ENCODE measurements at places on chromosomes 4 and X. TPM values are rescaled to one million over a fixed set of nuclear protein-coding genes. Genes with fewer than 3 reads are reported as not detected.

DNA sequence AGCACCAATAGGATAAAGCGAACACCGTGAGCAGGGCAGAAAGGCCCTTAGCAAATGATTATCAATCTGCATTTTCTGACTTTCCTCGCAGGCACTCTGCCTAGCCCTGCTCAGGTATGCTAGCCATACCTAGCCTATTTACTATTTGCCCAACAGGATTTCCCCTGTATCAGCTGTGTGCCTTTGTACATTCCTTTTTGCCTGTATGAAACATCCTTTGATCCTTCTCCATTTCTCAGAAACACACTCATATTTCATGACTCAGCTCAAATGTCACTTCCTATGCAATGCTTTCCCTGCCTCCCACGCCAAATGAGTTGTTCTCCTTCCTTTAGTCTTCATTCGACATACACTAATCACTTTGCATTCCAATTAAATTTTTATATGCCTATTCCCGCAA is 37.2 kb downstream of the PCDH7 start:
- no peak for DNase-seq

DNA sequence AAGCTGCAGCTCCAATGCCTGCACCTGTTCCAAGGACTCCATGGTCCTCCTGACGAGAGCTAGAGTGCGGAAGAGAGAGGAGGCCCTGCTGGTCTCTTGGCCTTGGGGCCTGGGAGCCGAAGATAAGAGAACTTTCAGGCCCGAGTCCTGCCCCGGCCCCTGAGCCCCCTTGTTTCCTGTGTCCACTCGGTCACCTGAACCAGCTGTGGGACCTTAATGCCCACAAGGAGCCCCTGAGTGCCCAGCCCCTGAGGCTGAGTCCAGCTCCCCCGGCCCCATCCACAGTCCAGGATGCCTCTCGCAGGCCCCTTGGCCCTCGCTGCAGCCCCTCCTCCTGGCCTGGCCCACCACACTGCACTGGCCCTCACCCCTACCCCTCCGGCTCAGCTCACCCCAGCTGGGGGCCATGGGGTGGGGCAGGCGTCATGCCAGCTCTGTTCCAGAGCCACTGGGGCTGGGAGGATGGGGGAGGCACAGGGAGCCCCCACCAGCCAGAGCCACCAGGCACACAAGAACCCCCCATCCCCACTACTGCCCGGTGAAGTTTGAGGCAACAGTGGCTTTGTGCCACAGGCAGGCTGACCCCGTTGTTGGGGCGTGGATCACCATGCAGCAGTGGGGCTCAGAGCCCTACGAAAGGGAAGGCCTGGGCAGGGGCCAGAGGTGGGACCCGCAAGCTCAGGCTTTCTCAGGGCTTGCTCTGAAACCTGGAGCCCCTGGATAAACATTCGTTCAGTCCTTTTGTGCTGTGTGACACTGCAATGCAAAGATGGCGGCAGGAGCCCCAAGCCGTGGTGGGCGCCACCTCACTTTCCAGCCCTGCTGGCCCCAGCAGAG is 14.1 kb downstream of the NAT8L start:
- DNase-seq, result no peak

DNA sequence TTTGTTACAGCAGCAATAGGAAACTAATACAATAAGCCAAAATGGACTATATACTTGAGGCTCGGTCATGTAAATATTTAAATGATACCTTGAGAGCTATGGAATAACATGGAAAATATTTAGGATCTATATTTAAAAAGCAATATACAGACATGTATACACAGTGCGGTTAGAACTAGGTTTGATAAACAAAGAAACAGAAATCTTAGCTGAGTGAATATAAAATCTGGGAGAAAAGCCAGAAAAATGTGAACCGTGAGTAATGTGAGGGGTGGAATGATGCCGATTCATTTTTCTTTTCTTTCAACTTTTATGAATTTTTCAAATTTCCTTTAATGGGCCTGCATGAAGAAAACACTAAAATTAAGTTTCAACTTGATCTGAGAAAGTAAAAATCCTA is 104.1 kb downstream of the ATXN3L start:
- no peak for DNase-seq

- DNase-seq, result no peak
These were observed 124.5 kb upstream of the CASK start for GRCh38 chrX:42047886-42048285.

DNA sequence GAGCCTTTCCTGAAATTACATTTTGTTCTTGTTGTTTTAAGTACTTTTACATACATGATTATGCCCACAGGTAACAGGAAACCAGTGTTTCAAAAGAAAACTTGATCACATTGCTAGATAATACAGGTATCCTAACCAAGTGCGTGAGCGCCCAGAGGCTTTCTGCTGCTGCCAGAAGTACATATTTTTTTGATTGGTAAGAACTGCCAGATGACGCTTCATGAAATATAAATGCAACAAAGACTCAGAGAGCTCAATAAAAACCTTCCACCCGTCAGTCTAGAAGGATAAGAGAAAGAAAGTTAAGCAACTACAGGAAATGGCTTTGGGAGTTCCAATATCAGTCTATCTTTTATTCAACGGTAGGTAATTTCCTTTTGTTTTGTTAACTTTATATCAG is at the start of gene EPGN:
TSS of gene EPGN (plus strand) at position 256 of the 400 bp plus-strand sequence. CDS start at position 320, 64 bp downstream.
- DNase-seq, result no peak

DNA sequence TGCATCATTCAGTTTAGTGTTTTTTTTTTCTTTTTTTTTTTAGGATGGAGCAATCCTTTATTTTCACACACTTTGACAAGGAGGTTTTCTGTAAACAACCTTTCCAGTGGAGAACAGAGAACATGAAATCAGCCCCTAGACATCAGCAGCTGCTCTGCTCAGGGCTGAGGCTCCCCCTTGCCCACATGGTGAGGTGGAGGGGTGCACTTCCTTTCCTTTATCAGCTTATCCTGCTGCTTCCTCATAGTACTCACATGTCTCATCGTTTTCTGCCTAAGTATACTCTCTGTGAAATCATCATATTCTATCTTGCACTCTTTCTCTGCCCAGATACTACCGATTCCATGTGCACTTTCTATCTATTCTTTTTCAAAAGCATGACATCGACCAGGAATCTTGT is 47.6 kb upstream of the PRSS12 start:
- no peak for DNase-seq

GRCh38 chr4:40718586-40718985 is 31.2 kb upstream of the NSUN7 start:
- DNase-seq, result no peak

GRCh38 chr4:128244379-128244778 is 43.2 kb downstream of the PGRMC2 start:
- no peak for DNase-seq

- no peak for DNase-seq
These were observed 176.8 kb downstream of the LARP7 start for GRCh38 chr4:112813790-112814189.

GRCh38 chr4:158302076-158302866 is 92.0 kb downstream of the TMEM144 start:
- no peak for DNase-seq

DNA sequence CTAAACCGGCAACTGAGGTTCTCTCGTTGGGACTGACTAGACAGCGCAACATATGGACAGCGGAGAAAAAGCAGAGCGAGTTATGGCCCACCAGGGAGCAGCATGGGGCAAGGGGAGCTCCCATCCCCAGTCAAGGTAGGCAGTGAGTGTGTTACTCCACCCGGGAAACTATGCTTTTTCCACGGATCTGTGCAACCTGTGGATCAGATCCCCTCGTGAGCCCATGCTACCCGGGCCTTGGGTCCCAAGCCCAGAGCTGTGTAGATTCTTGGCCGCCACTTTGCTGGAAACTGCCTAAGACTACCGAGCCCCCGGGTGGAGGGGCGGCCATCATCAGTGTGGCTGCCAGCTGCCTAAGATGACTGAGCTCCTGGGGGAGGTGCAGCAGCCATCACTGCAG is 140.9 kb downstream of the PAPSS1 start:
- no peak for DNase-seq

DNA sequence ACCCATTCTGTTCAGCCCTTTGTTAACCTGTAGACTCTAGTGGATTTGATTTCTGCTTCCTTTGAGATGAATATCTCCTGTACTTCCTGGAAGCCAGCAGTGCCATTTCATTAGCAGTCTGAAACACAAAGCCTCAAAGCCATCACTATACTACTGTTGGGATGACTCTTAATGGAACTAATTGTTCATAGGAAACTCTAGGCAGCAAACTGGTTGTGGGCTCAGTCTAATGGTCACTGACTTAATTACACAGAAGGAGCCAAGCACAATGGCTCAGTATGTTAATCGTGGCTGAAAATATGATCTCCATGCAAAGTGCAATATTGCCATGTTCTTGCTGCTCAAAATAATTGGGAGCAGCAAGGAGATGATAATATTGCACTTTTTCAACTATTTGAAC is 262.3 kb downstream of the ARHGAP24 start:
- DNase-seq, result no peak

DNA sequence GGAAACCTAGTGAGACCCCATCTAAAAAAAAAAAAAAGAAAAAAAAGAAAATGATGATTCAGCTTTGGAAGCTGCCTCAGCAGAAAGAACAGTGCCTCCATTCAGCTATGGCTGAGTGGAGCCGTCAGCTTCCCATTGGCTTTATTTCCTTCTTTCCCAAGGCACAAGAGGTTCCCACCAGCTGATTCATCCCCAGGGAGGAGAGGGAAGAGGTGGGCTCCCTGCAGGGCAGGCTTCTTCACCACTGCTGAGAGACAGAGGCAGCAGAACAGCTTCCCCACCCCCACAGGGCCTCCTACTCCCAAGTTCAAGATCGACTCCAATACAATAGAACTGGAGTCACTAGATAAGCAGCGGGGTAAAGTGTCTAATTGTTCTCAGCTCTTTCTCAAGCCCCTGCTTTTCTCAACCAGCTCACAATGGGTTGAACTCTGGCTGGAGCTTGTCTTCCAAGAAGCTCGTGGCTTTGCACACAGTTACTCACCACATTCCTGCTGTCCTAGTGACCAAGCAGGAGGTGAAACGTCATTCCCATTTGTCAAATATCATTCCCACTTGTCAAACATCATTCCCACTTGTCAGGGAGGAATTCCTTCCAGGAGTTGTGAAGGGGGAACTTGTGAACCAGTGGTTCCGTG is 47.8 kb downstream of the FHDC1 start:
- no peak for DNase-seq

GRCh38 chrX:73562458-73562857 is 539 bp upstream of the CHIC1 start:
- no peak for DNase-seq

GRCh38 chrX:154649503-154650220 is 3.7 kb downstream of the CTAG2 start:
- DNase-seq, result no peak

- DNase-seq, result no peak
These were observed 15.8 kb downstream of the UBE2K start for GRCh38 chr4:39713691-39714090.

GRCh38 chr4:77496457-77496856 is 109.2 kb upstream of the CXCL13 start:
- no peak for DNase-seq

- DNase-seq, result no peak
These were observed 26.5 kb upstream of the BDH2 start for GRCh38 chr4:103126126-103126525.

Gene EXOSC9
- total RNA-seq, result 45.7 TPM

Gene TRMT44
- 29.0 TPM for total RNA-seq

Gene GPR78
- not detected for total RNA-seq

Gene NHSL2
- total RNA-seq, result 0.81 TPM

Gene RPL34
- 3,039 TPM for total RNA-seq

Gene NXF2B
- total RNA-seq, result not detected

Gene HTATSF1
- total RNA-seq, result 29.8 TPM

Gene MAGEA6
- total RNA-seq, result not detected

Gene CUL4B
- 64.7 TPM for total RNA-seq

Gene SLC6A14
- total RNA-seq, result not detected
